Mesothelial cell of epicardium (in vitro differentiated cells): ENCODE measurements at places on chromosomes 3 and 15.

GRCh38 chr3:177994976-177995375 lies 541.3 kb upstream of the KCNMB2 start:
- no peak for DNase-seq
- no peak overlapping the region for H3K4me3 ChIP-seq
- H3K27me3 ChIP-seq = no peaks in the 10 kb centered on the region
- no peak overlapping the region for H3K27ac ChIP-seq

DNA sequence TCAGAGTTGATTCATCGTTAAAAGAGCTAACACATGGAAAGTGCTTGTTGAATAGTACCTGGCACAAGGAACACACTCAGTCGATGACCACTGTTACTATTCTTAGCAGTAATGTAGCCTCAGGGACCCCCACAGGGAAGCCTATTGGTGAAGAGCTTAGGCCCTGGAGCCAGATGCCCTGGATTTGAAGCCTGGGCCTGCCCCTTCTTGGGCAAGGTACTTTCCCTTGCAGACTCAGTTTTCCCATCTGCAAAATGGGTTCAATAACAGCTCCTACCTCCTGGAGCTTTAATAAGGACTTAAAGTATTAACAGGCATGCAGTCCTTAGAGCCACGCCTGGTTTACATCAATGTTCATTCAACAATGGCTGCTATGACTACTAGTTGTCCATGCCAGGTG lies 96.9 kb upstream of the WNT5A start:
- DNase-seq = no peak
- peaks cover 25% of the 10 kb centered on the region for H3K4me1 ChIP-seq
- H3K27ac ChIP-seq = no peak overlapping the region
- H3K36me3 ChIP-seq = peaks cover 2% of the 10 kb centered on the region
- peaks cover 40% of the 10 kb centered on the region for H3K27me3 ChIP-seq

DNA sequence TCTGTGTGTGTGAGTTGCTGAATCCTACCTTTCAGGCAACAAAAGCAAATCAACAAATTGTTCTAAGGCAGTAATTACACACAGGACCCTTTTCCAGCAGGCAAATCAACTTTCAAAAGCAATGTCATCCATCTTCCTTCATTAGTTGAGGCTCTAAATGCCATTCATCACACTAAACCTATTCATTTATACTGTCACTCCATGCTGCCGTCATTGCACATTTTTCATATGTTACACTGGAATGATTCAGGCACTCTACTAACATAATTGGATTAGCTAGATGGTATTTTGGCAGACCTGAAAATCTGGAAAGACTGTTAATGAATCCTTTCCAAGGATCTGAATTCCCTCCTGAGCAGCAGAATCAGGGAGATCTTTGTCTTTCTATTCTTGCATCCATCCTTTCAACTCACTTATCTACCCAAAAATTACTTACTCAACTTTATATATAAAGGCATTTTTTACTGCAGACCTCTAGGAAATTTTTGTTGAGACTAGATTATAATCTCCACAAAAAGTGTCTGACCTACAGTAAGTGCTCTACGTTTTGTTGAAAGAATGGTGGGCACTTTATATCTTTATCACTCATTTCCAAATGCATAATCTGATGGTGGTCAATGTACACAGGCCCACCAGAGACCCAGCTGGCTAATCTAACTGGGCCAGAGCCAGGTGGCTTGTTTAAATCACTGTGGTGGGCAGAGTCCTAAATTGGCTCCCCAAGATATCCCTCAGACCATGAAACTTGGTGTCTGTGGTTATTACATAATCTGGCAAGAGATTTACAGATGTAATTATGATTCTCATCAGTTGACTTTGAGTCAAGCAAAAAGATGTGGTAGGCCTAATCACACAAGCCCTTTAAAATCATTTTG lies 25.0 kb downstream of the MIX23 start:
- DNase-seq = no peak
- no peak overlapping the region for H3K27ac ChIP-seq
- peaks cover 13% of the 10 kb centered on the region for H3K4me1 ChIP-seq
- H3K27me3 ChIP-seq = no peaks in the 10 kb centered on the region
- no peak overlapping the region for H3K4me3 ChIP-seq
- H3K36me3 ChIP-seq = peaks cover 12% of the 10 kb centered on the region

DNA sequence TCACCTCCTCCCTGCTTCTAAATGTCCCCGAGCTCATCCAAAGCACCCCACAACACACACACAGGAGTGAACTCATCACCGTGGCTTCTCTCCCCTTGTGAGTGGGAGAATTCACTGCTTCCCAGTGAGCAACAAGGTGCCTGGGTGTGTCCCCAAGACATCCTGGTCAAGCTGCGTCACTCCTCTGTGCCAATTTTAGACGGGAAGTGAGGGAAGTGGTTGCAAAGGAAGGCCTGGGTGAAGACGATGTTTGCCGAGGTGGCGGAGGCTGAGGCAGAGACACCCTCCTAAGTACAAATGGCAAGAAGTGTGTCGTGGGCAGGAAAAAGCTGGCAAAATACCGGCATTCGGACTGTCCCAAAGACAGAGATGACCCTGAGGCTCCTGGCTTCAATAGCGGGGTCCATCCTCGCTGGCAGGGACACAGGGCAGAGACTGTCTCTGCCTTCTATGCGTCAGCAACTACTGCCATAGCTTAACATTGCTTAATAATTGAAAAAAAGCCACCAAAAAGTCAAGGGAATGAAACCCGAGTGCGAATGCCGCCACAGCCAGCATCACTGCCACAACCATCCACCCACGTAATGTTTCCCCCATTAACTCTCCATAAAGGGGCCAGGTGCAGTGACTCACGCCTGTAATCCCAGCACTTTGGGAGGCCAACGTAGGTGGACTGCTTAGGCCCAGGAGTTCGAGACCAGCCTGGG lies 72.8 kb downstream of the VGLL4 start:
- no peak overlapping the region for H3K4me3 ChIP-seq
- peak overlapping the region; percentile 48 for H3K27ac ChIP-seq
- no peak for DNase-seq

- no peak overlapping the region for H3K4me3 ChIP-seq
- DNase-seq = no peak
- H3K27ac ChIP-seq = peak overlapping the region; percentile 9
- no peaks in the 10 kb centered on the region for H3K36me3 ChIP-seq
- H3K27me3 ChIP-seq = no peaks in the 10 kb centered on the region
- peaks cover 37% of the 10 kb centered on the region for H3K4me1 ChIP-seq
Measured at GRCh38 chr15:76964157-76964556, 30.8 kb upstream of the PSTPIP1 start.

DNA sequence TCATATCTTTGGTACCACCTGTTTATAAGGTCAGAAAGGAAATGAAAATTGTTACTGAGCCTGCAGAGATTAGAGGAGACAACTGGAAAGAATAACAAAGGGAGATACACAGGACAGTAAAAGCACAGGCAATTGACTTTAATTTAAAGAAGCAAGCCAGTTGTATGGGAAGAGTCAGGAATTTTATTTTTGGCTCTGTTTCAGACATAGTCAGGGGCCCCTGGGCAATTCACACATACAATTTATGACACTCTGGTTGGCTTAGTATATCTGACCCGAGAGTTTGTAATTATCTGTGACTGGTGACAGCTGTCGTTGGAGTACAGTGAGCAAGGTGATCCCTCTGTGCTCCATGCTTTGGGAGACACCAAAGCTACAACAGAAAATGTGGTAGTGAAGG lies 591.9 kb upstream of the NECTIN3 start:
- H3K4me3 ChIP-seq = no peak overlapping the region
- H3K27me3 ChIP-seq = no peaks in the 10 kb centered on the region
- H3K27ac ChIP-seq = no peak overlapping the region
- H3K4me1 ChIP-seq = peaks cover 8% of the 10 kb centered on the region

DNA sequence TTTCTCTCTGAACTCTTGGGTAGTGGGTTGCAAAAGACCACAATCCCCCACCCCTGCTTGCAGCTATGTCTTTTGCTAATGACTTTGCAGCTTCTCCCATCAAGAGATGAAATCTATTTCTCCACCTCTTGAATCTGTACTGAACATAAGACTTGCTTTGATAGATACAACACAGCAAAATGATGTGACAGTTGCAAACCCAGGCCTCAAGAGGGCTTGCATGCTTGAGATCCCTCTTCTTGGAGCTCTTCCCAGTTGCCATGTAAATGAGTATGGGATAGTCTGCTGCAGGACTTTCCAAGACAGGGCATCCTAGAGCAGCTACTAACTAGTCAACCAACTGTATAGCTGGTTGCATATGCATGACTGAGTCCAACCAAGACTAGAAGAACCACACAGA lies 783.6 kb downstream of the PDCD6IP start:
- no peak overlapping the region for H3K27ac ChIP-seq
- H3K36me3 ChIP-seq = no peaks in the 10 kb centered on the region
- H3K27me3 ChIP-seq = peaks cover 19% of the 10 kb centered on the region
- no peak for DNase-seq

DNA sequence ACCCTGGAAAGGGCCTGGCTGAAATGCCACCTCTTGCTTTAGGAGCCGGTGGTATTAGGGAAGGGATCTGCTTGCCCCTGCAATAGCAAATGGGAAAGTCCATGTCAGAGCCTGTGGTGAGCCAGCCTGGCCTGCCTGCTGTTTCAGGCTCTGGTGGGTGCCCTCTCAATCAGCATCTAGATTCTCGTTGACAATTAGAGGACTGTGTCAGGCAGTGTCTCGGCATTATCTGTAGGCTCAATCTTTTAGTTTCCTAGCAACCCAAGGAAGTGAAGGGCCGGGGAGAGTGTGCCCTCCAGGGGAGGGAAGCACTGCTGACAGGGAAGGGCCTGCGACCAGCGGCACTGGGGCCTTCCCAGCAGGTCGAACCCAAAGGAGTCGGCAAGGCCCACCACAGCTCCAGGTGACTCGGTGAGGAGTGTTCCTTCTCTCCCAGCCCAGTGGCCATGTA lies 42.1 kb downstream of the TLE3 start:
- H3K36me3 ChIP-seq = peaks cover 73% of the 10 kb centered on the region
- DNase-seq = no peak
- no peaks in the 10 kb centered on the region for H3K27me3 ChIP-seq
- no peak overlapping the region for H3K4me3 ChIP-seq
- no peak overlapping the region for H3K27ac ChIP-seq
- H3K4me1 ChIP-seq = peaks cover 6% of the 10 kb centered on the region

GRCh38 chr15:70770863-70771262 lies 7.5 kb upstream of the UACA start:
- no peaks in the 10 kb centered on the region for H3K27me3 ChIP-seq
- no peak overlapping the region for H3K27ac ChIP-seq
- no peak overlapping the region for H3K4me3 ChIP-seq
- no peak for DNase-seq

DNA sequence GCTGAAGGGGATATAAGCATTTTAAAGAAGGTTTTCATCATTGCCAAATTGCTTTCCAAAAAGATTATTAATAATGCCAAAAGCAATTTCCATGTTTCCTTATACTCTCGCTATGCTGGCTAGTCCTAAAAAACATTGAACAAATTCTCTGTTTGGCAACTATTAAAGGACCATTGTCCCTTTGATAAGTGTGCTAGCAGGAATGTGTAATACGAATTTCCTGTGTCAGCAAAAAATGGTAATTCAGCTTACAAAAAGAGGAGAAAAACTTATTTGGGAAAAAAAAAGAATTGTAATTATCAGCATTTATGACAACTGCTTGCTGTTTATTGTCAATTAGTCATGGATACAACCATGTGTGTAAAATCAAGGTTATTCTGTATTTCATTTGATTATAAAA lies 138.6 kb downstream of the TBL1XR1 start:
- DNase-seq = no peak
- no peaks in the 10 kb centered on the region for H3K27me3 ChIP-seq
- no peak overlapping the region for H3K4me3 ChIP-seq
- peaks cover 19% of the 10 kb centered on the region for H3K4me1 ChIP-seq

GRCh38 chr3:157081626-157082210 lies 78.2 kb downstream of the CCNL1 start:
- no peaks in the 10 kb centered on the region for H3K36me3 ChIP-seq
- H3K4me3 ChIP-seq = peak overlapping the region; percentile 24
- H3K27me3 ChIP-seq = no peaks in the 10 kb centered on the region
- peak overlapping the region; percentile 77 for H3K27ac ChIP-seq

GRCh38 chr3:168671091-168671490 lies 575.4 kb upstream of the GOLIM4 start:
- no peaks in the 10 kb centered on the region for H3K27me3 ChIP-seq
- H3K27ac ChIP-seq = no peak overlapping the region
- no peak overlapping the region for H3K4me3 ChIP-seq
- DNase-seq = no peak
- peaks cover 15% of the 10 kb centered on the region for H3K36me3 ChIP-seq

GRCh38 chr3:123201223-123201556 lies 553 bp upstream of the SEC22A start:
- DNase-seq = no peak
- peaks cover 2% of the 10 kb centered on the region for H3K27me3 ChIP-seq
- no peaks in the 10 kb centered on the region for H3K36me3 ChIP-seq
- peak overlapping the region; percentile 92 for H3K4me3 ChIP-seq
- peaks cover 7% of the 10 kb centered on the region for H3K4me1 ChIP-seq

DNA sequence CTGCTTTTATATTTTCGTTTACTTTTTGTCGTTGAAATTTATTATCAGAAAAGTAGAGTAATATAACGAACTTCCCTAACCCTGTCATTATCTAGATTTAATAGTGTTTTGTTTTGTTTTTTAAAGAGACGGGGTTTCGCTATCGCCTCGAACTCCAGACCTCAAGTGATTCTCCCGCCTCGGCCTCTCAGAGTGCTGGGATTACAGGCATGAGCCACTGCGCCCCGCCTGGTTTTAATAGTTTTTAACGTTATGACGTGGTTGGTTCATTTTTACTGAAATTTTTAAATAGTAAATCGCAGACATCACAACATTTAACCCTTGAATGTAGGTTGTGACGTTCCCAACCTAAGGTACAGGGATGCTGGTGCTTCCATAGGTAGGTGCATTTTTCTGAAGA lies 1.0 kb downstream of the NGRN start:
- no peaks in the 10 kb centered on the region for H3K27me3 ChIP-seq
- peaks cover 15% of the 10 kb centered on the region for H3K36me3 ChIP-seq
- peak overlapping the region; percentile 96 for H3K4me3 ChIP-seq
- DNase-seq = no peak
- H3K4me1 ChIP-seq = peaks cover 43% of the 10 kb centered on the region
- peak overlapping the region; percentile 99 for H3K27ac ChIP-seq

DNA sequence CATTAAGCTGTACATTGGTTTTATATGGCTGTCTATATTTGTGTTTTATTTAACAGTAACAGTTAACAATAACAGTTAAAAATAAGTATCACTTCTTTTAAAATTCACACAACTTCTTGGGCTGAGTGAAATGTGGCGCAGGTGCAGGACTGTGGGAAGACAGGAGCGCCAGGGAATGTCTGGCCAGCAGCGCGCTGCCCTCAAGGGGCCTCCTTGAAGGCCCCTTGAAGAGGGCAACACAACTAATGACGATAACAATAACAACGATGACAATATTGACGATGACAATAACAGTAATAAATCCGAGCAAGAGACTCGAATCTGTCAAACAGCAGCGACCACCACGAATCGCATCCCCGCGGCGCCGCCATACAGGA lies 411 bp upstream of the PPP2R3A start:
- peak overlapping the region; percentile 55 for H3K27ac ChIP-seq
- peak overlapping the region; percentile 76 for H3K4me3 ChIP-seq
- DNase-seq = no peak
- no peaks in the 10 kb centered on the region for H3K27me3 ChIP-seq
